ENCODE measurements at places on chromosomes 3 and 15.

DNA sequence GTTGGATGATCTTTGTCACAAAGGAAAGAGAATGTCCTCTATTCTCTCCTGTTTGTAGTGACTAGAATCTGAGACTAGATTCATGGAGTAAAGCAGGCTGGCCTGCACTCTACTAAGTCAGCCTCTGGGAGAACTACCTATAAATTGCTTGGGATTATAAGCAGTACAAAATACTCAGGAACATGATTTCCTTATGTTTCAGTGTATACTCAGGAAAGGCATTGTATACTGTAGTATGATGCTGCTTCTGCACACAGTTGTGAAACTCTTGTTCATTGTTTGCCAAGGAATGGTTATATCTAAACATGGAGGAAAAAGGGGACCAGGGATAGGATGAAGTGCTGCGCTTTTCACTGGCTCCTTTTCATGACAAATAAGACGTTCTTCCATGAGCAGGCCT lies 49.2 kb downstream of the OXSR1 start:
- no peak overlapping the region for H3K27ac ChIP-seq
- H3K36me3 ChIP-seq, result no peaks in the 10 kb centered on the region
- no peak for DNase-seq

- no peaks in the 10 kb centered on the region for H3K4me1 ChIP-seq
- H3K4me3 ChIP-seq, result no peak overlapping the region
- H3K27me3 ChIP-seq, result no peaks in the 10 kb centered on the region
- no peak overlapping the region for H3K27ac ChIP-seq
Observed at GRCh38 chr3:24843955-24844354, 349.3 kb upstream of the THRB start.

DNA sequence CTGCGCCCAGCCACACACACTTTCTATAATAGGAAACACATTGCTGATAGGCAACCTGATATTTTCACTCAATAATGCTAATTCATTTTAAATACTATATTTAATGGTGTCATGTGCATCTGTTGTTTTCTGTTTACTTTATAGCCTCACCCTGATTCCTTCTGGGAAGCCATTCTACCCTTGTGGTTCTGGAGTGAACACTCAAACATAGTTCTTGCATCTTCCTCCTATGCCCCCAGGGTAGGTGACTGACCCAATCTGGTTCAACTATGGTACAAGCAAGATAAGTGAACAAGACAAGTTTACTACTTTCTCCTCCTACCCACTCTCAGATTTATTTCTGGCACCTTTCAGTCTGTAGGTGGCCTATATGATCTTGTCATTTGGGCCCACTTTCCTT lies 4.3 kb upstream of the SCG3 start:
- H3K4me1 ChIP-seq, result no peaks in the 10 kb centered on the region
- no peaks in the 10 kb centered on the region for H3K36me3 ChIP-seq
- no peak overlapping the region for H3K27ac ChIP-seq

DNA sequence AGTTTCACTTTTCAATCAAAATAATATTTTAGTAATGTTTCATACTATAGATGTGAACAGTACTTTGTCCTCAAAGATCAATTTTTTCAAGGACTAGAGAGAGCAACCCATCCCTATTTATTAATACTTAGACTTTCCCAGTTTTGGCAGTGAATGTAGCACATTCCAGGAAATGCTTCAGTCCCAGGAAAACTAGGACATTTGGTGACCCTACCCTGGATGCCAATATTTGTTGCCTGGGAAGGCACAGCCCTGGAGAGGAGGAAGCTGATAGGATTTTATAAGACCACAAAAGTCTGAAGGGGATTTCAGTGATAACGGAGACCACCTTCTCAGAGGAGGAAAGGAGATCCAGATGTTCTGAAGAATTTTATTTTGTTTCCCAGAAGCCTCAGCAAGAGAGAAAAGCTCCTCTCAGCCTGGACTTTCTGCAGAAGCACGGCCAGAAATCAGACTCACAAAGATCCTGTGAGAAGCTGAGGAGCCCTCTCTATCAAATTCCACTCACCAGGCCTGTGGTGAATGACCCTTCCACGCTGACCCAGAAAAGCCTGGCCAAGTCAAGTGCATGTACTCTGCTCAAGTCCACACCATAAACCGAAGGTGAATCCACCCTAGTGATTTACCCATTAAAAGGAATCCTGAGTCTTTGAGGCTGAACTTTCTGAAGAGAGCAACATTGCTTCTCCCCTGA lies 87.7 kb upstream of the ABHD17C start:
- peaks cover 3% of the 10 kb centered on the region for H3K4me1 ChIP-seq
- H3K4me3 ChIP-seq, result no peak overlapping the region
- no peaks in the 10 kb centered on the region for H3K27me3 ChIP-seq
- no peak overlapping the region for H3K27ac ChIP-seq
- no peaks in the 10 kb centered on the region for H3K36me3 ChIP-seq
- DNase-seq, result no peak

DNA sequence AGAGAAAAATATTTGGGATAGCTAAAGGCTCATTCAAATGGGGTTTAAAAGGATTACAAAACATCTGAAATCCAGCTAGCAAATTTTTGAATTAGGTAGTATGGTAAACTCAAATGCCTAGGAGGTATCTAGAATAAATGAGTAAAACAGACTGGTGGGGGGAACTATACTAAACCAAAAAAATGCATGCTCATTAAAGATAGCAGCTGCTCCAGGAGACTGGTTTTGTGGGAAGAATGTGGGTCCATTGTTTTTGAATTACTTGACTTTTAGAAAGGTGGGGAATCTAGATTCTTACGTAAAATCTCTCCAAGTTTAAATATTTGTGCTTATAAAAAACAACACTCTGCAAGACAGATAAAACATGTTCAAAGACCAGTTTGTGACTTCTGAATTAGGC lies 73.8 kb downstream of the LEKR1 start:
- DNase-seq, result no peak
- no peaks in the 10 kb centered on the region for H3K36me3 ChIP-seq
- H3K27ac ChIP-seq, result no peak overlapping the region
- H3K4me3 ChIP-seq, result no peak overlapping the region
- no peaks in the 10 kb centered on the region for H3K27me3 ChIP-seq

GRCh38 chr3:21328711-21329390 lies 422.2 kb downstream of the ZNF385D start:
- H3K4me3 ChIP-seq, result no peak overlapping the region
- H3K27me3 ChIP-seq, result no peaks in the 10 kb centered on the region
- H3K4me1 ChIP-seq, result no peaks in the 10 kb centered on the region
- no peak overlapping the region for H3K27ac ChIP-seq

- peak within 1 kb of the TSS; percentile 97 for H3K27ac ChIP-seq
- DNase-seq, result peak; percentile 88
- H3K27me3 ChIP-seq, result no peaks in the 10 kb centered on the region
- no peaks in the 10 kb centered on the region for H3K36me3 ChIP-seq
- peaks cover 27% of the 10 kb centered on the region for H3K4me1 ChIP-seq
Observed at GRCh38 chr3:160755776-160756304, at the start of gene PPM1L. Gene PPM1L, plus strand, starts transcription at chr3:160756231.

DNA sequence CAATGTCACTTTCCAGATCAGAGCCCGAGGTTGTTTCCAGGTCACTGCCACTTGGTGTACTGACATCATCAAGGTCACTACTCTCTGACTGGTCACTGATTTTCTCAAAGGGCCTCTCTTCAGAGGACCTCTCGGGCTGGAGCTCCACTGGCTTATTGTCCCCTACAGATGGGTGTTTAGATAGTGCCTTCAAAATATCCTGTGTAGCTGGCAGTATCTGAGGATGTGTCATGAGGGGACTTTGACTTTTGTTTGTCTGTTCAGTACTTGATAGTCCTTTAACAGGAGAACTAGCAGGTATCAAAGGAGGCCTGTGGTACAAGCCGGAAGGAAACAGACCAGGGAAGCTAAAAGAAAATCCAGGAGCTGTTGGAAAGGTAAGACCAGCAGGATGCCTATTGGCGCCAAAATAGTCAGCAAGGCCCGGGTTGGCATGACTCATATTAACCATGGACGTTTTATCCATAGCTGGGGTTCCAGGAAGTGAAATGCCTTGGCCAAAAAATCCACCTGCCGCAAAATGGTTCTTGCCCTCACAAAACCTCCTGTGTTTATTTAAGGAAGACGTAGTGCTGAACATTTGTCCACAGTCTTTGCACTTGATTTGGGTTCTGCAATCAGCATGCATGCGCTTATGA lies 547.3 kb downstream of the MECOM start:
- no peak overlapping the region for H3K4me3 ChIP-seq
- no peak for DNase-seq
- H3K27ac ChIP-seq, result peak overlapping the region; percentile 61

DNA sequence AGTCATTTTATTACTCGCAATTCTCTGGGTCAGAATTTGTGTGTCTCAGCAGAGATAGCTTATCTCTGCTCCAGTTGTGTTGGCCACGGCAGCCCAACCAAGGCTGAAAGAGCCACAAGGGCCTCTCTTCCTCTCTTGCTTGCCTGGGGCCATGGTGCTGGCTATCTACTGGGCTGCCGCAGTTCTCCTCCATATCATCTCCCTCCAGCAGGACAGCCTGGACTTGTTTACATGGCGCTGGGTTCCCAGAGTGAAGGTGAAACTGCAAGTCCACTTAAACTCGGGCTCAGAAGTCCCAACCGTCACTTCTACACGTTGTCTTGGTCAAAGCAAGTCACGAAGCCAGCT lies 134.8 kb downstream of the UACA start:
- DNase-seq, result no peak
- H3K4me1 ChIP-seq, result peaks cover 4% of the 10 kb centered on the region
- no peak overlapping the region for H3K27ac ChIP-seq
- H3K4me3 ChIP-seq, result no peak overlapping the region
- no peaks in the 10 kb centered on the region for H3K36me3 ChIP-seq
- no peaks in the 10 kb centered on the region for H3K27me3 ChIP-seq

DNA sequence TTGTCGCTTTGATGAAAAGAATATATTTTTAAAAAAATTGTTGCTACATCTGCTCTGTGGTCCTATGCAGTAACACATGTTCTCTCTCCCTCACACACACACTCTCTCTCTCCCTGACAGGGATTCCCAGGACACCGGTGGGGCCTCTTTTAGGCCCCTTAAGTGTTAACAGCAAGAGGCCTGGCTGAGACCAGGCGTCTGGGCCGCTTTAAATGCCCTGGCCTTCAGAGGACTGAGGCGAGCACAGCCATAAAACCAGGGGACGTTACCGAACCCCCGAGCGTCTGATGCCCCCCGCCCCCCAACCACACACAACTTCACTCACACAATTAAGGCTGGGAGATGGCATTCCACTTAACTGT lies 1.7 kb downstream of the BNC1 start:
- peaks cover 13% of the 10 kb centered on the region for H3K4me1 ChIP-seq
- peak; percentile 39 for DNase-seq
- peak overlapping the region; percentile 51 for H3K4me3 ChIP-seq

DNA sequence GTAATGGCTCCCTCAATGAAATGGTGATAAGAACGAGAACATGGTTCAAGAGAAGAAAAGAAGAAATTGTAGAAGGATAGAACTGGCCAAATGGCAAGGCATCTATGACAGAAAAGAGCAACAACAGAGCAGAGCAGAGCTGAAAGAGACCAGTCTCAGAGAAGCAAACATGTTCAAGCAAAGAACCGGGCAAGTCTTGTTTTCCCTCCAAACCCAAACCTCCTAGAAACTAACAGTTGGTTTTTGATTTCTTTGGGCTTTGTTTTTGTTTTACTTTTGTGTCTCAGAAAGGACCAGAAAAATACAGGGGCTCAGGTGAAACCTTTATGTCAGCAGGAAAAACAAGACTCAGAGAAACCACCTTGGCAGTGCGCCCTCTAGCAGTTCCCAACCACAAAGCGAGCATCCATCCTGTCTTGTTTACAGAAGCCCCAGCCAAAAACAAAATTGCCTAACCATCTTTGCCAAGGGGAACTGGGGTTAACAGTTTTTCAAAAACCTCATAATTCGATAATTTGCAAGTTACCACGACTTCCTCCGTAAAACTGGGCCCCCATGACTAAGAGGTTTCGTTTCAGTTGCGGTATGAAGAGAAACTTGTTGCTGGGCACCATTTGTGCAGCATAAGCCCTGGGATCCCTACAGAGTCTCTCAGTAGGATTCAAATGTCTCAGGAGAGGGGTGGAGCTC lies 159.2 kb upstream of the SLC24A5 start:
- H3K4me3 ChIP-seq, result no peak overlapping the region
- H3K4me1 ChIP-seq, result no peaks in the 10 kb centered on the region
- no peak for DNase-seq

GRCh38 chr3:157865352-157866000 lies 240.7 kb downstream of the SHOX2 start:
- H3K27ac ChIP-seq, result no peak overlapping the region
- H3K27me3 ChIP-seq, result no peaks in the 10 kb centered on the region
- H3K4me1 ChIP-seq, result no peaks in the 10 kb centered on the region
- DNase-seq, result no peak
- no peak overlapping the region for H3K4me3 ChIP-seq

DNA sequence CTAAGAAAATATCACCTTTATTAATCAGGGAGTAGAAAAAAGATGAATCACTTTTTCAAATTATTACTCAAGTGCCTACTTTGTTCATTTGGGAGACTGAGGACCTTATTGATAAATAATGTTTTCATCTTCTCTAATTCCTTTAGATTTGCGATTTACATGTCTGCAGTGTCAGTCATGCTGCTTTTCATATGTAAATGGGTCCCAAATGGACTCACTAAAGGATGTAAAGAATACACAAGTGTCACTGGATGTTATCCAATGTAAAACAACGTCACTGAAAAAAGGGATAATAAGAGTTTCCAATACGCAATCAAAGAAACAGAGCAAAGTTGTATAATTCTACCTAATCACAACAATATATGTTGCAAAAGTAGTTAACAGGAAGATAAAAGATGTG lies 84.9 kb downstream of the TFDP2 start:
- H3K4me1 ChIP-seq, result no peaks in the 10 kb centered on the region
- no peak overlapping the region for H3K4me3 ChIP-seq
- H3K36me3 ChIP-seq, result no peaks in the 10 kb centered on the region
- no peaks in the 10 kb centered on the region for H3K27me3 ChIP-seq
- no peak overlapping the region for H3K27ac ChIP-seq

GRCh38 chr3:123605789-123606234 lies 21.0 kb upstream of the HACD2 start:
- no peaks in the 10 kb centered on the region for H3K4me1 ChIP-seq
- H3K27ac ChIP-seq, result no peak overlapping the region
- H3K4me3 ChIP-seq, result no peak overlapping the region
- no peak for DNase-seq

DNA sequence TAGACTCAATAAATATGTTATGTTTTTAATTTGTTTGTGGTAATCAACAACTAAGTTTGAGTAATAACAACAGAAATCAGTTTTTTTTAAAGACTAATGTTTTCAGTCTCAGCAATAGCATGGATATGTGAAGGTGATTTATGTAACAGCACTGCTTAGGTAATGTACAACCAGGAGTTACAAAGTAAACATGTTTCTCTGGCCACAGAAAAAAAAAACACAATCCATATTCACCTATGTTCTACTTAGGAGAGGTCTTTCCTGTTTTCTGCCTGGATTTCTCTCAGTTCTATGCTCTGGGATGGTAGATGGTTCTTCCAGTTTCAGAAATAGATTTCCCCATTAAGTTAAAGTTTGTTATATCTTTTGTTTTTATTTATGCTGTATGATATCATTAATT lies 579.4 kb downstream of the SI start:
- no peak for DNase-seq
- no peak overlapping the region for H3K4me3 ChIP-seq
- H3K36me3 ChIP-seq, result no peaks in the 10 kb centered on the region
- H3K27me3 ChIP-seq, result no peaks in the 10 kb centered on the region
- no peak overlapping the region for H3K27ac ChIP-seq

GRCh38 chr15:81760686-81761085 lies 285.1 kb downstream of the MEX3B start:
- H3K36me3 ChIP-seq, result no peaks in the 10 kb centered on the region
- H3K4me3 ChIP-seq, result no peak overlapping the region
- no peak overlapping the region for H3K27ac ChIP-seq
- no peaks in the 10 kb centered on the region for H3K27me3 ChIP-seq
- DNase-seq, result no peak
- H3K4me1 ChIP-seq, result no peaks in the 10 kb centered on the region

Data from heart left ventricle (tissue), 16 donors.